Retinal pigment epithelial cell (primary cell): ENCODE measurements at places on chromosomes 5 and 9.

- DNase-seq, result no peak
Measured at GRCh38 chr9:14415947-14416346, 102.0 kb upstream of the NFIB start.

GRCh38 chr5:143923634-143924266 is 111.8 kb downstream of the HMHB1 start:
- no peak for DNase-seq

DNA sequence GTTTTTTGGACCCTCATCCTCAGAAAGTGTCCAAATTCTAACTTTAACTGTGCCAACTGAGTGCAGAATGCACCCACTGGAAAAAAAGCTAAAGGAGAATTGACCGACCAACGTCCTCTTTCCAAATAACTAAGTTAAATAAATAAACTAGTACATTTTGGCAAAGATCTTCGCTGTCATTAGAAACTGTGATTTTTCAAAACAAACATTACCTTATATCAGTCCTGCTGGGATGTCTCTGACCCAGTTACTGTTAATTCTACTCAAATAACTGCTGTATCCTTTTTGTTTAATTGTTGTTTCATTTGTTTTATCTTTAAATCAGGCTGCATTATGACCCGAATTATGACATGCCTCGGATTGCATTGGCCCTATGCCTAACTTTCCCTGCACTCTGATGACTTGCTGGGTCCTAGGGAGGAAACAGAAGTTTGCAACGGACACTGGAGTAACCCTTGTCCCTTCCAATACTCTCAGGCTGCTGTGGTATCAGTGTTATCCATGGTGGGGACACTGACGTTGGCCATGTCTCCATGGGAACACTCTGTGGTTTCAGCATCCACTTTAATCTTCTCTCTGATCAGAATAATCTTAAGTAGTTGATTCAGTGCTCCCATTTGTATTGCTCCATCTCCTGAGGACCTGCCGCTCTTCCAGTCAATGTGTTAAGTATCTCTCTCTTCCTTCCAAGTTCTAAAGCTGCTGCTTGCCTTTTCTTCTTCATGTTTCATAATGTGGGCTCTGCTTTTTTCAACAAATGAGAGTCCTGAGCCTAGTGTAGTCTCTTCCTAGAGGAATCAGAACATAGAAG is 11.1 kb upstream of the IFNA5 start:
- no peak for DNase-seq

GRCh38 chr9:98412101-98412842 is 156.8 kb upstream of the TBC1D2 start:
- DNase-seq, result no peak

DNA sequence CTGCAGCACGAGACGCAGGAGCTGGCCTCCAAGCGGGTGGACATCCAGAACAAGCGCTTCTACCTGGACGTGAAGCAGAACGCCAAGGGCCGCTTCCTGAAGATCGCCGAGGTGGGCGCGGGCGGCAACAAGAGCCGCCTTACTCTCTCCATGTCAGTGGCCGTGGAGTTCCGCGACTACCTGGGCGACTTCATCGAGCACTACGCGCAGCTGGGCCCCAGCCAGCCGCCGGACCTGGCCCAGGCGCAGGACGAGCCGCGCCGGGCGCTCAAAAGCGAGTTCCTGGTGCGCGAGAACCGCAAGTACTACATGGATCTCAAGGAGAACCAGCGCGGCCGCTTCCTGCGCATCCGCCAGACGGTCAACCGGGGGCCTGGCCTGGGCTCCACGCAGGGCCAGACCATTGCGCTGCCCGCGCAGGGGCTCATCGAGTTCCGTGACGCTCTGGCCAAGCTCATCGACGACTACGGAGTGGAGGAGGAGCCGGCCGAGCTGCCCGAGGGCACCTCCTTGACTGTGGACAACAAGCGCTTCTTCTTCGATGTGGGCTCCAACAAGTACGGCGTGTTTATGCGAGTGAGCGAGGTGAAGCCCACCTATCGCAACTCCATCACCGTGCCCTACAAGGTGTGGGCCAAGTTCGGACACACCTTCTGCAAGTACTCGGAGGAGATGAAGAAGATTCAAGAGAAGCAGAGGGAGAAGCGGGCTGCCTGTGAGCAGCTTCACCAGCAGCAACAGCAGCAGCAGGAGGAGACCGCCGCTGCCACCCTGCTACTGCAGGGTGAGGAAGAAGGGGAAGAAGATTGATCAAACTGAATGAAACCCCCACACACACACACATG is 654 bp downstream of the PURA start:
- DNase-seq, result no peak

DNA sequence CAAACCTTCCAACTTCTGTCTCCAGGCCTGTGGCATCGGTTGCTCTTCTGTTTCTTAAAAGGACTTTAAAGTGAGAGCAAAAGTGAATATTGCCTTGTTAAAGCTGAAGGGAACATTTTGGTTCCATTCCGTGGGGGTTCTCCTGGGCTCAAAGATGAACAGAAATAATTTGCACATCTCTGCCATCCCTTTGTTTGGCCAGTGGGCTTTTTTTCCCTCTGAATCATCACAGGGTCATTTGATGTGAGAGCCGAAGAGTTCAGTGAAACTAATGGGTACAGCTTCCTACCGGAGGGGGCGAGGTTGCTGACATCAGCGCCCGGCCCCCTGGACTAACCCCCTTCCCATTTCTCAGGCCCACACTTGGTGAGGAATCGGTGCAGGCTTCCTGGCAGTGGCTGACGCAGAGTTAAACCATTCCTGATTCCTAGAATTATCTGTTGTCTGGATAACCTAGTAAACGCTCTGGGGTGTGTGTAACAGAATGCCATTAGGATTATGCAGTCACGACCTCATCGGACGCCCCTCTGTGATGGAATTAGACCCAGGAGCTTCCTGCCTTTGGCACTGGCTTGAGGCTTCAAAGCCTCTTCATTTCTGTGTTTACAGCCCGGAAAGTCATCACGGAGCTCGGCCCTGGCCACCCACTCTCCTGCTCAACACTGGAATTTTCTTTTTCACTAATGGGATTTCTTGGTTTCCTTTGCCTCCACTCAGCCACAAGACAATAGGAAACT is 61.6 kb upstream of the RPL26L1 start:
- DNase-seq, result peak; percentile 97

- no peak for DNase-seq
Measured at GRCh38 chr5:74421377-74421776, 219.2 kb downstream of the ENC1 start.
